Sciatic nerve (tissue), 2 donors: ENCODE measurements at places on chromosomes 2 and 18. TPM values are rescaled to one million over a fixed set of nuclear protein-coding genes. Genes with fewer than 3 reads are reported as not detected.
A peak's percentile ranks its signal among the peaks of the same experiment; 100 is the strongest.

GRCh38 chr2:10544252-10544651, 96.1 kb upstream of the ODC1 start:
- DNase-seq = no peak

DNA sequence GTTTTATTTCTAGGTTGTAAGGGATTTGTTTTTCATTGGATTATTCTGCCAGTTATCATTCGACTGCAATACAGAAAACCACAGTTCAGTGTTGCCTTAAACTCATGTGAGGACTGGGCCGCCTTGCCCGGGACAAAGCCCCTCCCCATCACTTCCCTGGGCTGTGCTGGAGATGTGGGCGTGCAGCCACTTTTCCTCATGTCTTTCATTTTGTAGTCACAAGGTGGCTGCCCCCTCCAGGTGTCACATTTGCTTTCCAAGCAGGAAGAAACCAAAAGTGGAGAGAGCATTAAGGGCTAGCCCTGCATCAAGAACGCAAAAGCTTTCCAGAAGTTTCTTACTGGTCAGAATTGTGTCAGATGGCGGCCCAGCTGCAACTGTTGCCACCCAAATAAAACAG, 492.5 kb upstream of the ID2 start:
- DNase-seq = no peak

- DNase-seq = no peak
Observed at GRCh38 chr18:75141166-75141565, 67.8 kb downstream of the PTGR3 start.

- DNase-seq = no peak
Observed at GRCh38 chr2:182666674-182667314, 49.3 kb upstream of the DNAJC10 start.

GRCh38 chr18:8480506-8481328, 128.5 kb upstream of the RAB12 start:
- DNase-seq = no peak

DNA sequence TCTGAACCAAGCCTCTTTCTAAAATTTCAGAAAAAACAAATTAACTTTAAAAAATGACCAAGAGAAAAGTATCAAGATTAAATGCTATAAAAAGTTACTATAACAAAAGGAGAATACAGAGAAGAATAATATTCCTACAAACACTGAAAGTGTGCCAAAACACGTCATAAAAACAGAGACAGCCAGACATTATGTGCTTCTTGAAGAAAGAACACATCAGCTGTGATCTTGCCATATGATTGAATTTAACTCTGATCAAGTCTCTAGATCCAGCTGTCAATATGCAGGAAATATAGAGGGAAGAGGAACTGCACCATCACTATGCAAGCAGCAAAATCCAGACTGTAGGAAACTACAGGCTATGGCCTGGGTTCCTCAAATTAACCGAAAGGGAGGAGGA, 33.7 kb upstream of the COL5A2 start:
- no peak for DNase-seq

GRCh38 chr2:15767679-15768078, 172.7 kb upstream of the MYCN start:
- no peak for DNase-seq

- DNase-seq = no peak
Observed at GRCh38 chr2:207448006-207448405, 81.8 kb upstream of the CREB1 start.

DNA sequence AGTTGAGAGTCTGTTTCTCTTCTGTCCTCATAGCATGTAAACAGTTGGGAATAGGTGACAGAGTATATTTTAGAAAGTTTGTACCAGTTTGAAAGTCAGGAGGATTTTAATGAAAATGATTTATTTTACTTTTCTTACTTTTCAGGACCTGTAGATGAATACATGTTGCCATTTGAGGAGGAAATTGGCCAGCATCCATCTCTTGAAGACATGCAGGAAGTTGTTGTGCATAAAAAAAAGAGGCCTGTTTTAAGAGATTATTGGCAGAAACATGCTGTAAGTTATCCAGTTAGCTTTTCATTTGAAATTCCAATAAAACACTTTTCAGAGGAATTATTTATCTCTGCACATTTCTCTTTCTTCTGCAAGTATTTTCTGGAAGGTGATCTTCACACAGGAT, 81.1 kb downstream of the ACVR2A start:
- DNase-seq = no peak

- DNase-seq = no peak
Observed at GRCh38 chr2:237875256-237876060, 16.0 kb downstream of the RAMP1 start.

DNA sequence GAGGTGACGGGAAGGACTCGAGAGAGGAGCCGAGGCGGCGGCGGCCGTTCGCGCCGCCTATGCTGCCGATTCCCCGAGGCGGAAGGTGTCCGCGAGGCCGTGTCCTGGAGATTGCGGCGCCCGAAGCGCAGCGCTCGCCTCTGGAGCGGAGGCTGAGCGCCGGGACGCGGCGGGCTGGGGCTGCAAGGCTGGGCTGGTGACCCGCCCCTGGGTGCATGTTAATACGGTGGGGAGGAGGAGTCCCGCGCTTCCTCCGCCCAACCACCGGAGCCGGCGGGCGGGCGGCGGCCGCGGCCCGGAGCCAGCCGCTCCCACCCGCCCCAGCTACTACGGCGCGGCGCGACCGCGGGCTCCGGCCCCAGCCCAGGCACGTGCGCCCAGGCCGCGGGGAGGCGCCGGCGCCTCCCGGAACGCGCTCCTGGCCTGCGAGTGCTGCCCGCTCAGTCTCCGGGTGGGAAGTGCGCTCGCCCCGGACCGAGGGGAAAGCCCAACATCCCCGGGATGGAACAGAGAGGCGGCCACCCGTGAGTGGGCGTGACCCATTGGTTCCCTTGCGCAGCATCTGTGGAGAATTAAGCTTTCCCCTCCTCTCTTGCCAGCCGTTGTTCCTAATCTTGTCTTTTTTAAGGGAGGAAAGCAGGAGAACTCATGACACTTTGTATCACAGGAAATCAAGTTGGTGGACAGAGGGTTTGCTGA, at the start of gene DLGAP1:
Gene DLGAP1 (minus strand): TSS at position 195 of the 699 bp plus-strand sequence.
- no peak for DNase-seq

DNA sequence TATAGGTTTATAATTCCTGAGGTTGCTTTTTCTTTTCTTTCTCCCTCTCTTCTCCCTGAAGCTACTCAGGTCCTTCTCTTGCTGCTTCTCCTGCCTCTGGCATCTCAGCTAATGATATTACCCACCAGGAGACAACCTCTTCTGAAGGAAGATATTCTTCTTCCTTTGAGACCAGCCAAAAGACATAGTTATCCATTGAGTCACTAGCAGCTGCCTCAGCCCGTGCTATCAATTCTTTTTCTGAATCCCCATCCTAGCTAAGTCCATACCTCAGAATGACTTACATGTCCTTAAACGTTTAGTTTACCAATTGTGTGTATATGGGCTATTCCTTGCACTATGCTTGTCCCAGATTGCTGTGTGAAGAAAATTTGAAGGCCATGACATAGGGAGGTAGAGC, 25.0 kb upstream of the RNF103 start:
- no peak for DNase-seq

GRCh38 chr2:487186-488079, 189.8 kb downstream of the TMEM18 start:
- DNase-seq = no peak

GRCh38 chr2:81991282-81991681, 1686.7 kb upstream of the LRRTM1 start:
- no peak for DNase-seq

GRCh38 chr2:73156539-73157124, 43.9 kb upstream of the RAB11FIP5 start:
- peak; percentile 76 for DNase-seq

DNA sequence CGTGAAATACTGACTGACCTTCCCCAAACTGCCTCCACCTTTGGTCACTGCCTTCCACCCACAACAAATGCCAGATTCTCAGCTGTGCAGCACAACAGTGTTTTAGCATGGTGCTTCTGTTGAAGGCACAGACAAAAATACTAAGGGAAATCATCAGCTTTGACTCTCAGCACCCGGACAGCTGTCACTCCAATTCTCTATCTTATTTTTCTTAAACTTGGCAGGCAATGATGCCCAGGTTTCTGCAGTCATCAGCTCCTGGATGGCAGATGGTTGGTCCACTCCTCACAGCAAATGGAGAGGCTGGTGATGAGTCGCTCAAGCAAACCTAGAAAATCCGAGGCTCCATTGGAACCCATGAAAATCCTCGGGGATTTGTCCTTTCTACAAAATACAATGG, 2.9 kb upstream of the FAM124B start:
- no peak for DNase-seq

DNA sequence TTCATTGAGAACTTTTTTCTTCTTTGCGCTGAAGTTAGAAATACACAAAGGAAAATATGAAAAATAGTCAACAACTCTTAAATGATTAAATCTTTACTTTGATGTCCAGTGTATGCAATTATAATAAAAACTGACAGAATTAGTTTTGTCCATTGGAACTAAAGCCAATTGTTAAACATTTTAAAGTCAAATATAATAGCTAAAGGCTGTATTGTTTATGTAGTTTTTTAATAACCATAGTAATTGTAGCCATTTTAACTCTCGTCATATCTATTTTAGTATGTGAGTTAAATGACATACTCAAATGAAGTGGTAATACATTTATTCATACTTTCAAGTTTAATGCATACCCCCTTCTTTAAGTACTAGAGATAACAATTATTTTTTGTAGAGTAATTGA, 4.7 kb upstream of the COBLL1 start:
- DNase-seq = no peak

- no peak for DNase-seq
Observed at GRCh38 chr2:231575612-231576256, 16.9 kb upstream of the TEX44 start.

DNA sequence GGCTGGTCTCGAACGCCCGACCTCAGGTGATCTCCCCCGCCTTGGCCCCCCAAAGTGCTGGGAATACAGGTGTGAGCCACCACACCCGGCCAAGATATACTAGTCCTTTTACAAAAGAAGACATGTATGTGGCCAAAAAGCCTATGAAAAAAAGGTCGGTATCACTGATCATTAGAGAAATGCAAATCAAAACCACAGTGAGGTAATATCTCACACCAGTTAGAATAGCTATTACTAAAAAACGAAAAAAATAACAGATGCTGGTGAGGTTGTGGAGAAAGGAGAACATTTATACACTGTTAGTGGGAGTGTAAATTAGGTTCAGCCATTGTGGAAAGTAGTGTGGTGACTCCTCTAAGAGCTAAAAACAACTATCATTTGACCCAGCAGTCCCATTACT, 26.4 kb downstream of the KLHL23 start:
- DNase-seq = no peak

DNA sequence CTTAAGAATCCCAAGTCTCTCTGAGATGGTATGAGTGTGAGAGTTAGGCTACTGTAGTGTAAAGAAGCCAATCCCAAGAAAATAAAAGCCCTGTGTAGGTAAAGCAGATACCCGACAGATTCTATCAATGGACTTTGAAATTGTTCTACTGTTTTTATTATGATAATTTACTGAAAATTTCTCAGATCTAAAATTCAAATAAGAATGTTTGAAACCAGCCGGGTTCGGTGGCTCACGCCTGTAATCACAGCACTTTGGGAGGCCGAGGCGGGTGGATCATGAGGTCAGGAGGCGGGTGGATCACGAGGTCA, 208.3 kb upstream of the SPRED2 start:
- no peak for DNase-seq

- DNase-seq = no peak
Observed at GRCh38 chr18:24214913-24215312, 76.1 kb downstream of the CABYR start.

- DNase-seq = peak; percentile 99
Observed at GRCh38 chr2:231706731-231707624, 1.3 kb upstream of the PTMA start.

DNA sequence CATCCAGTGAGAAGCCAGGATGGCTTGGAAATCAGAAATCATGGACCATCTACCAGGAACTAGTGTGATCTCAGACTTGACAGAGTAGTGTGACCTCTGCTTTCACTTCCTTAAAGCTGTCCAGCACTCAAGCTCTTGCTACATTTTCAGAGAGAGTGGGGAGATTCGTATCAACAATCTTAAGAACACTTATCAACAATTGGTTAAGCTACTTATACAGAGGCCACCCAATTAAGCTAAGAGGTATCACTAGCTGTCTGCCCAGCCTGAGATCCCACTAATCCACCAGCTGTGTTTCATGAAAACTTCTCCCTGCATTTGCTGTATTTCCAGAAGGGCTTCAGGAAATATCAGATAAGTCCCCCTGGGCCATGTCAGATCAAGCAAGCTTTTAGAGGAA, 4.2 kb downstream of the RPRM start:
- no peak for DNase-seq

DNA sequence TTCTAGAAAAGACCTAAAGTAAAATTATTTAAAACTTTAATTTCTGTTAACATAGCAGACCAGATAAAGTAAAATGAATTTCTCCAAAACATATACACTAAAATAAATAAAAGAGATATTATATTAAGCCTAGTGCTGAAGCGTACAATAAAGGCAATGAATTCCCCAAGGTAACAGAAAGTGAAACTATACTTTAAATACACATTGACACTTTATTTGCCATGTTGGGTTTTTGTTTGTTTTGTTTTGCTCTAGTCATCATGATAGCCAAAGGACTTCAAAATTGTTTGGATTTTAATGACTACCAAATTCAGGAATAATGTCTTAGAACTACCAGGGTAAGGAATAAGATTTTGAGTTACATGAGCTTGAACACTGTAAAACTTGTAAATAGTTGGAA, 413.3 kb downstream of the LRRTM4 start:
- no peak for DNase-seq

DNA sequence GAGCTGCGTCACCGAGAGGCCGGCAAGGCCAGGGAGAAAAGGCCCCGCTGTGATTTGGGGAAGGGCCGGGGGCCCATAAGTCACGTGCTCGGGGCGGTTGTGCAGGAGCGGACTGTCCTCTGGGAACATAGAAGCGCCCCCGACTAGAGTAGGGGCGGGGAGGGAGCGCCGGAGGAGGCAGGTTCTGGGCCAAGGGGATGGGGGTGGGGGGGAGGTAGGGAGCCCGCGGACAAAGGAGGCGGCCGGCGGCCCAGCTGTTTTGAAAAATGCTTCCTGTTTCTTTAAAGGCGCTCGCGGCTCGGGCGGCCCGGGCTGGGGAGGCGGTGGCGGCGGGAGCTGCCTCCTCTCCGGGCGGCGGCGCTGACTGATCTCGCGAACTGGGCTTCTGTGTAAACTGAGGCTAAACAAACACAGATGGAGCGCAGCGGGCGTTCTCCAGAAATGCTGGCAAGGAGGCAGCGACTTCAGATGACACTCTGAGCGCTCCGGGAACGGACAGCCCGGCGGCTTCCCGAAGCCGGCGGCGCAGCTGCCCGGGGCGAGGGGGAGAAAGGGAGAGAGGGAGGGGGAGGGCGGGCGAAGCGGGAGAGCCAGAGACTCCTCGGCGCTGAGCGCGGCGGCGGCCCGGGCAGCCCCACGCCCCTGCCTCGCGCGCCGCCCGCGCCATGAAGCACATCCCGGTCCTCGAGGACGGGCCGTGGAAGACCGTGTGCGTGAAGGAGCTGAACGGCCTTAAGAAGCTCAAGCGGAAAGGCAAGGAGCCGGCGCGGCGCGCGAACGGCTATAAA, at the start of gene ATOH8:
Gene ATOH8 (plus strand): TSS at position 467 of the 788 bp plus-strand sequence. CDS start 199 bp downstream, at position 666.
- peak; percentile 88 for DNase-seq

- no peak for DNase-seq
Observed at GRCh38 chr2:198371921-198372543, 567.6 kb downstream of the PLCL1 start.

GRCh38 chr2:122927197-122927596, 1097.9 kb upstream of the CNTNAP5 start:
- DNase-seq = no peak

Gene FN1
- 986 TPM for total RNA-seq

Gene USP14
- total RNA-seq = 57.2 TPM

Gene PAPOLG
- total RNA-seq = 16.2 TPM

Gene YIPF4
- total RNA-seq = 72.0 TPM

Gene LHCGR
- 12.4 TPM for total RNA-seq

Gene ALMS1
- total RNA-seq = 28.2 TPM

Gene RTKN
- 76.0 TPM for total RNA-seq

Gene TMEM200C
- total RNA-seq = 0.94 TPM

Gene CFAP210
- total RNA-seq = 0.40 TPM
